Stimulated activated naive CD8-positive, alpha-beta T cell treated with anti-CD3 and anti-CD28 coated beads, Interleukin-15, Interleukin-2, amounts not matched to agents 100 U/mL and 50 U/mL, for 24 hours (primary cell): ENCODE measurements at places on chromosomes 4 and X.
A peak's percentile ranks its signal among the peaks of the same experiment; 100 is the strongest.

DNA sequence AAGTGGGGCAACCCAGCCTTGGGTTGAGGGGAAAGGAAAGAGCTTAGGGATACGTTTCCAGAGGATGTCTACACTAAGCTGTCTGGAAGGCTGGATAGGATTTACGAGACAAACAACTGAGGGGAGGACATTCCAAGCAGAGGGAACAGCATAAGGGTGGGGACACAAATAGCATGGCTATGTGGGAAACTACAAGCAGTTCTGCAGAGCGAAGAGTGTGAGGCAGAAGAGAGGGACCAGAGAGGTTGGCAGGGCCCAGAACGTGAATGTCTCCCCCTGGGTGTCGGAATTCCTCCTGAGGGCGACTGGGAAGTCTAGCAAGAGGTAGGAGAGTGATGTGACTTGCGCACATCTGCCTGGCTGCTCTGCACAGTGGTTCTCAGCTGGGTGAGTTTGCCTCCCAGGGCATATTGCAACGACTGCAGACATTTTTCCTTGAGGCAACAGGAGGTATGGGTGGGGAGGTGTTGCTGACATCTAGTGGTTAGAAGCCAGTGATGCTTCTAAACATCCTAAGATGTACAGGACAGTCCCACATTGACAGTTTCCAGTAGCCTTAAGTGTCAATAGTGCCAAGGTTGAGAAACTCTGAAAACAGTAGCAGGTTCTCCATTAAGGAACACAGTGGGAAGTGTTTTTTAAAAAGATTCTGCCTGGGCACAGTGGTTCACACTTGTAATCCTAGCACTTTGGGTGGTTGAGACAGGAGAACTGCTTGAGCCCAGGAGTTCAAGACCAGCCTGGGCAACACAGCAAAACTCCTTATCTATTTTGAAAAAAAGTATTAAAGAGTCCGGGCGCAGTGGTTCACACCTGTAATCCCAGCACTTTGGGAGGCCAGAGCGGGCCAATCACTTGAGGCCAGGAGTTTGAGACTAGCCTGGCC lies 9.2 kb downstream of the NDUFA1 start:
- no peak for DNase-seq

DNA sequence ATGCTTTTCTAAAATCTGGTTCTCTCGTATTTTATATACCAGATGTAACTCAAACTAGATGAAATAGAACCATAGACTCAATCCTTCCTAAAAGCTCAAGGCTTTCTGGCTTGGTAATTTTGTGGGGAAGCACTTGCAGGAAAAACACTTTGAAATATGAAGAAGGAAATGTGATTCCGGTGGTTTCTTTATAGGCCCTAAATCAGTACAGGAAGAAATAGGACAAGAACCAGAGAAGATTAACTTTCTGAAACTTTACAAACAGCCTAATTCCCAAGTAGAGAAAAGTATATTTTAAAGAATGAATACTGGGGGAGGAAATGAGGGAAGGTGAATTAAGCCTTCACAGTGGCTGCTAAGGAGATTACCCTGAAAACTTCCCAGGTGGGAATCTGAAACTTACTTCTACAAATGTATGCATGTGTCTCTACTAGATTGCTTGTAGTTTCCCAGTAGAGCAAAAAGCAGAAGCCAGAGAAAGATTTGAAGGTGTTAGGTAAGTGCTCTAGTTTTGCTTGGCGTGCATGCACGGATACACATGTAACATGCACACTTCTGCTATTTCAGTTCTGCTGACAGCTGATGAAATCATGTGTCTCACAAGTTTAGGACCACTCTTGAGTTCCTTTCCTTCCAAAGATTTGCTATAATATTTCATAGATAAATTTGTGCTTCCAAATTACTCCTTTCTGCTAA lies 92.1 kb downstream of the AFF1 start:
- DNase-seq = no peak

DNA sequence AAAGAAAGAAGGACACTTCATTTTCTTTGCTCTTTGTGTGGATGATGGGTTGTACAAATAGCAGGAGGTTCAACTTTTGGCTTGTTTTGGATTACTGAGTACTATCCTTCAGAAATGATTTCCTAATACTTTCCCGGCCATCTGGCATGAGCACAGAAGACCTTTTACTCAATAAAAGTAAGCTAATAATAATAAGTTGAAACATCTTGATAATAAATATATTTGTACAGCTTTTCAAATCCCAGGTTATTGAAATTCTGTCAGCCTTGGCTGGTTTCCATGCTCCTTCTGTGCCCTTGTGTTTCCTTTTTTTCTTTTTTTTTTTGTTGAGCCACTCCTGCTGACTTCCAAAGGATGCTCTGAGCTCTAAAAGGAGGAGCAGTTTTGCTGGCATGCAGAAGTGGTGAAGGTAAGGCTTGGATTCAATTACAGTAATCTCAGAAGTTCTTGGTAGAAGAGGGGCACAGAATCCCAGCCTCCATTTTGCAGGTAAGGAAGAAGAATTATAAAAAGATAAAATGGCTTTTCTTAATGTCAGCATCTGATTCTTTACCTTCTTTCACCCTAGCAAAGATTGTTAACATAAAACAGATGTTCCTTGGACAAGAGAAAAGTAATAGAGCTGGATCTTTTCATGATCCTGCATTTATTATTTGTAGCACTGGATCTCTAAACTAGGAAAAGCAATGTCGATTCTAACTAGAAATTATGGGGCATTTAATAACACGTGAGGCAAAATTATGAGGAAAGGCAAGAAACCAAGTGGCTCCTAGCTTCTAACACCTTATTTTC lies 31.9 kb downstream of the REPS2 start:
- no peak for DNase-seq

DNA sequence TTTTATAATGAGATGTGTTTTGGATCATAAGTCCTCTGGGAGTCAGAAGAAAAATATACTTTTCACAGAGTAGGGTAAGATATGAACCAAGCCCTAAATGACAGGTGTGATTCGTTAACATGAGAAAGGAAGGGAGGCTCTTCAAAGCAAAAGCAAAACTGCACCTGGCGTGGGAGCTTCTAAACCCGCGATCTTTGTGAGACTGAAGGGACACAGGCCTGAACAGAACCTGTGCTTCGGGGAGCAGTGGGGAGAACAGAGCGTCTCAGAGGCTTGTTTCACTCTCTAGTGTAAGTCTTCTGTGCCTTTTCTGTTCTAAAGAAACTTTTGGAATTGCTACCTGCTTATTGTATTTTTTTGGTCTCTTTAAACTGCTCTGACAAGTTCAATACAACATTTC lies 30.2 kb upstream of the CYP4V2 start:
- no peak for DNase-seq

DNA sequence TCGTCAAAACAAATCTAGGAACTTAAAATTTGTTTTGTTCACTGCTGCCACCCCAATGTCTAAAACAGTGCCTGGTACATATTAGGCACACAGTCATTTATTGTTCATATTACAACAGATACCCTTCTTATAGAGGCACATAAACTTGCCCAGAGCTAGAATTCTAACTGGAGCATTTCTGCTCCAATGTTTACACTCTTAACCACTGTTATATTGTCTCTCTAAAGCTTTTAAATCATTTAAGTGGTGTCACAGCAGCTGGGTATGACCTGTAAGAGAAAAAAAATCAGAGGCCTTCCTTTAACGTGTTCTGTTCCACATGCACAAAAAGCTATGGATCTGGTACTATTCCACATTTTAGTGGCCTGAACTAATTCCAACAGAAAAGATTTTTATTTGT lies 3.0 kb downstream of the UBE2D3 start:
- no peak for DNase-seq

DNA sequence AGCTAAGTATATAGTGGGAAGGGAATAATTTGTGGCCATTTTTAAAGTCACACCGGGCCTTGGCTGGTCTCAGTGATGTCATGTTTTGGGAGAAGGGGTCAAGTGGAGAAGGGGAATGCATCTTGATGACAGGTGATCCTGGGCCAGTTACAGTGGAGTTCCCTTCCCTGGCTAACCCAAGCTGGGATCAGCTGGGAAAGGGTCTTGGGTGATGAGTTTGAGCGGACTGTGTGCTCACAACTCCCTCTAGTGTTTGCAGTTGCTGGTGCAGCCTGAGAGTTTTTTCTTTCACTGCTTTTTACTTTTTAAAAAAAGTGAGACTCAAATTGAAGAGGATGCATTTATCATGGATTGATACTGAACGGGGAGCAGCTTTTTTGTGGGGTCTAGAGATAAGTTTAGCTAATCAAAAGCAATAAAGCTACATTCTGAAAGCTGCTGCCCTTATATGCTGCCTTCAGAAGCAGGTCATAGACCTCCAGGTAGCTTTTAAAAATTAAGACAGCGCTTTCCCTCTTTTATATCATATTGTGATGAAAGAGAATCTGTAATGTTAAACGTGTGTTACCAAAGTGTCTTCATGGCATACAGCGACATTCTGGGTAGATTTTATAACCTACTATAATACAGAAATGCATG lies 164.7 kb downstream of the DCLK2 start:
- no peak for DNase-seq

GRCh38 chr4:123577225-123577906 lies 180.8 kb downstream of the SPRY1 start:
- no peak for DNase-seq

- DNase-seq = no peak
Observed at GRCh38 chr4:71231129-71232055, 107.4 kb upstream of the SLC4A4 start.

- no peak for DNase-seq
Observed at GRCh38 chrX:155293771-155294170, 29.5 kb upstream of the RAB39B start.

- DNase-seq = peak; percentile 34
Observed at GRCh38 chr4:154164931-154165839, 326.4 kb downstream of the DCHS2 start.

GRCh38 chrX:3320471-3321046 lies 25.9 kb downstream of the MXRA5 start:
- no peak for DNase-seq

- no peak for DNase-seq
Observed at GRCh38 chr4:150164956-150165629, 86.8 kb downstream of the DCLK2 start.

GRCh38 chr4:162921178-162921785 lies 245.4 kb downstream of the NAF1 start:
- no peak for DNase-seq

GRCh38 chrX:38452603-38453002 lies 100.2 kb downstream of the OTC start:
- DNase-seq = no peak

- DNase-seq = no peak
Observed at GRCh38 chr4:185141777-185142176, 1.3 kb upstream of the SLC25A4 start.

DNA sequence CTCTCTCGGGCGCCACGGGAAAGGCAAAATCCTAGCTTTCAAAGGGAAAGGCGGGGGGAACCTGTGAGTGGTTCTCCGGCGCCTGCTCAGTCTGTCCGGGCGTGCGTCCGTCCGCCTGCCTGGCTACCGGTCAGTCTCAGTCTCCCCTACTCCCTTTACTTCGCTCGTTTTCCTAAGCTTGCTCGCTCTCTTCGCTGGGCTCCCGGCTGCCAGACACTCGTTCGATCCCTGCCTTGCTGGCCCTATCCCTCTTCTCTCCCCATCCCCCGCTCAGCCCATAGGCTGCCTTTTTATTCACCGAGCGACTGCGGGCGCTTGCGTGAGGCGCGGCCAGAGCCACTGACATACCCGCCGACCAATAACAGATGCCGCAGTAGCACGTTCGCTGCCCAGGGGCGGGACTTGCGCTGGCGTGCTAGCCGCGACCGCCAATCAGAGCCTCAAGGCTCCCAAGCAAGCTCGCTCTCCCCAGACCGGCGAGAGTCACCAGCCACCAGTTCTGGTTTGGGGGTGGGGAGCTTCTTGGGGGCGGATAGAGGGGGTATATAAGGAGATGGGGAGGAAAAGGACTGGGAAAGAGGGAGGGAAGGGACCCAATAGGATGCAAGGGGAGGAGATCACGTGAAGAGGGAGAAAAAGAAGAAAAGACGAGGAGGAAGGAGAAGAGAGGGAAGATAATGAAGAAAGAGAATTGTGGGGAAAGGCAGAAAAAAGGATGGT lies 30.0 kb downstream of the ARHGEF9 start:
- peak; percentile 83 for DNase-seq

- DNase-seq = no peak
Observed at GRCh38 chr4:16062601-16063000, 21.2 kb downstream of the PROM1 start.
